ENCODE measurements at places on chromosomes 6 and 20. TPM values are rescaled to one million over a fixed set of nuclear protein-coding genes. Genes with fewer than 3 reads are reported as not detected.

Gene PHACTR3
- total RNA-seq = not detected

Gene ZNF391
- total RNA-seq = 0.13 TPM

Gene PSORS1C2
- not detected for total RNA-seq

Gene DEFB119
- total RNA-seq = not detected

Gene ANGPT4
- 0.02 TPM for total RNA-seq

Gene GABBR1
- 10.4 TPM for total RNA-seq

Gene PROKR2
- total RNA-seq = not detected

Gene ASIP
- total RNA-seq = not detected

Gene LGSN
- not detected for total RNA-seq

Gene TNXB
- 0.10 TPM for total RNA-seq

Gene FAM162B
- total RNA-seq = not detected

Gene NAA20
- 122 TPM for total RNA-seq

Gene DOK5
- total RNA-seq = 0.31 TPM

Gene FAM209B
- not detected for total RNA-seq

Gene ARMC2
- 0.17 TPM for total RNA-seq

Gene GNAS-AS1
- 5.0 TPM for total RNA-seq

Gene B4GALT5
- total RNA-seq = 27.1 TPM

Gene VGLL2
- total RNA-seq = not detected

Gene ZSCAN31
- total RNA-seq = 7.3 TPM

Gene TRIM15
- total RNA-seq = not detected

Gene TEAD3
- total RNA-seq = 3.8 TPM

Gene PPIL6
- total RNA-seq = not detected

Gene GPLD1
- total RNA-seq = 0.13 TPM

Gene SLC16A10
- total RNA-seq = 5.2 TPM

Gene CDH4
- 9.0 TPM for total RNA-seq

Gene TRIM10
- not detected for total RNA-seq

Gene SYNE1
- 20.8 TPM for total RNA-seq

Gene SLC32A1
- not detected for total RNA-seq

Gene CHD6
- total RNA-seq = 8.6 TPM

Gene PRRT1
- not detected for total RNA-seq

Gene WFDC10B
- 0.39 TPM for total RNA-seq

Gene BEND3
- 6.6 TPM for total RNA-seq

Gene ECT2L
- not detected for total RNA-seq

Gene NKX2-4
- total RNA-seq = 3.1 TPM

Gene GABRR2
- total RNA-seq = 0.10 TPM

Gene DZANK1
- 1.3 TPM for total RNA-seq

Gene OR10C1
- total RNA-seq = not detected

Gene MROH8
- 3.3 TPM for total RNA-seq

Gene ZNF341
- 3.2 TPM for total RNA-seq

Gene C6orf141
- total RNA-seq = 6.5 TPM

Gene TMC2
- not detected for total RNA-seq

Gene CST7
- total RNA-seq = 1.0 TPM
